Hematopoietic multipotent progenitor cell treated with erythropoietin and hydrocortisone succinate and interleukin-3 and kit ligand, for 17 days (in vitro differentiated cells): ENCODE measurements at places on chromosomes 1 and 21.

DNA sequence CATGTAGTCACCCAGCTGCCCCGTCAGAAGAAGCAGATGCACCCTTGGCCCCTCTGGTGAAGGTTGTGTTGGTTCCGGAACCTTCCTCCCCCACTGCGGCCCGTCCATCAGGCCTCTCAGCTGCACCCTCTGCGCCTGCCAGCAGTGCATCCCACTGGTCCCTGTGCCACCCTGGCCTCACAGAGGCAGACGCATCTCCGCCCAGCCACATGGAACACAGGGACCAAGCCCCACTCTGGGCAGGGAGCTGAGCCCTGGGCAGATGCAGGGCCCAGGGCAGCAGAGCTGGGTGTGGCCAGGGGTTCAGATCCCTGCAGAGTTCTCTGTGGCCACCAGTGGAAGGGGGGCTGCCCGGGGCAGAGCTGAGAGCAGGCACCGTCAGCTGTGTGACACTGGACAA, 50.6 kb downstream of the SLC19A1 start:
- no peak for DNase-seq

- DNase-seq = no peak
Observed at GRCh38 chr1:29804181-29804899, 568.0 kb downstream of the PTPRU start.

DNA sequence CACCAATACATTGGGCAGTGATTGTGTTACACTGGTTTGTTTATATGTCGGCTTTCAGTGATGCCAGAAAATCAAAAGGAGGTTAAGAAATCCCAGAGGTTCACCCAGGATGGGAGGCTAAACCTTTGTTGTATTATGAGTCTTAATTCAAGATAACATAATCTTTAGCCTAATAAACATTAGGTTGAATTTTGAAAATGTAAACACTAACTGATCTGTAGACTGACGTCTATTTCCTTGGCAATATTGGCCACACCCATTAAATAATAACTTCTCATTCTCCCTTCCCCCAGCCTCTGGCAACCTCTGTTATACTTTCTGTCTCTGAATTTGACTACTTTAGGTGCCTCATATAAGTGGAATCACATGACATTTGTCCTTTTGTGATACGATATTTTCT, 238.7 kb downstream of the DISC1 start:
- DNase-seq = no peak

GRCh38 chr1:13873032-13873431, 173.0 kb downstream of the PRDM2 start:
- no peak for DNase-seq

GRCh38 chr21:27062443-27062842, 95.6 kb upstream of the ADAMTS5 start:
- DNase-seq = no peak

GRCh38 chr21:42545317-42545716, 31.7 kb downstream of the SLC37A1 start:
- no peak for DNase-seq

DNA sequence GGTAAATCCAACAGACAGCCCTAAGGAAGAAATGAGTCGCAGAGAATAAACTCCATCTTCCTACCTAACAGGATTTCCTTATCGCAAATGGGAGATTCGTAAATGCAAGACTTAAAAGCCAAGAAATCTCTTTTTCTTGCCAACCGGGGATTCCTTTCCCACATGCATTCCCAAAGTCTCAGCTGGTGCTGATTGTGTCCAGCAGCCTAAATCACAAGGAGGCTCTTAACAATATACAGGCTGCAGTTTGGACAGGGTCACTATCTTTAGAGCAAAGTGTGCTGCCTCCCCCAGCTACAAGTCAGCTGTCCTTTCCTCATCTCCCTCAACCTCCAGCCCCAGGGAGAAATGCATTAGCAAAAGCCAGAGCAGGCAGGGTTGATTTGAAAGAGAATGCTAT, 189.8 kb upstream of the PLXNA2 start:
- DNase-seq = no peak

DNA sequence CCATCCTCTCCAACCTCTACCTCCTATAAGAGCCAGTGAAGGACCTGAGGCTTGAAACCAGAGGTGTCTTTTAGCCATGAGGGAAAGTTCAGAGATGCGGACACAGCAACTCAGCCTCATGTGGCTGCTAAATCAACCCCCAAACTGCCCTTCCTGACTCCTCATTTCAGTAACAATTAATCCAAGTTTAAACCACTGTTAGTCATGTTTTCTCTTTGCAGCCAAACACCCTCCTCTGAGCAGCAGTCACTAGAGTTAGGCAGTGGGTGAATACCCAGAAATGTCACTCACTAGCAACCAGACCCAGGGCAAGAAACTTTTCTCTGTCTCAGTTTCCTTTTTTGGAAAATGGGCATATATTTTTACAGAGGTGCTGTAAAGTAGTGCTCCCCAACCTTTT, 71.2 kb downstream of the KCNJ15 start:
- DNase-seq = no peak

GRCh38 chr21:43775795-43776430, at the start of gene CSTB:
CSTB (minus strand) TSS chr21:43776308; CDS start chr21:43776269, 39 bp downstream.
- DNase-seq = no peak

DNA sequence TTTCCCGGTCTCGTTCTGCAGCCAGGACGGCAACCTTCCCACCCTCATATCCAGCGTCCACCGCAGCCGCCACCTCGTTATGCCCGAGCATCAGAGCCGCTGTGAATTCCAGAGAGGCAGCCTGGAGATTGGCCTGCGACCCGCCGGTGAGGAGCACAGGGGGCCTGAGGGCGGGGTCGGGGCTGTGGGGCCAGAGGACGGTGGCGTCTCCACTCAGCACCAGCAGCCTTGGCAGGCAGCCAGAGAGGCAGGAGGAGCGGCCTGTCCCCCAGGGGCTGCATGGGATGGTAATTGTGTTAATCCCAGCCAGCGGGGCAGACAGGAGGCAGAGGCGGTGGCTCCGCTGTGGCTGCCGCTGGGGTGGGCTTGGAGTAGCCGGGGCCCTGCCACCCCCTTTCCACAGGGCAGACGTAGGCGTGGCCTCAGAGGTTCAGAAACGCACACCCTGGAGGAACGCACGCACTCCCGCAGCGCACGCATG, 12.1 kb downstream of the SAMD11 start:
- DNase-seq = no peak

DNA sequence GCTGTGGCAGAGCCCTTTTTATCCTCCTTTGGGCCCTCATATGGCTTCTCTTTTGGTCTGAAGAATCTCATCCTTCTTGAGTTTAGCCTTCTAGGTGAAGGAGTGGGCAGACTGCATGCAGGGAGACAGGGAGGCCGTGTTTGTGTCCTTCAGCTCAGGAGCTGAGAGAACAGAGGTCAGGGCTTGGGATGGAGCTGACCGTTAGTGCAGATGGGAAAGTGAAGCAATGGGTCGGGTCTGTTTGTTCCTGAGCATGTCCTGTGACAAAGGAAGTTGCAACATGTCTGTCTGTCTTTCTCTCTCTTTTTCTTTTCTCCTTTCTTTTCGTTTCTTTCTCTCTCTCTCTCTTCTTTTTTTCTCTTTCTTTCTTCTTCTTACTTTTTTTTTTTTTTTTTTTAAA, 14.9 kb downstream of the MAPKAPK2 start:
- no peak for DNase-seq

DNA sequence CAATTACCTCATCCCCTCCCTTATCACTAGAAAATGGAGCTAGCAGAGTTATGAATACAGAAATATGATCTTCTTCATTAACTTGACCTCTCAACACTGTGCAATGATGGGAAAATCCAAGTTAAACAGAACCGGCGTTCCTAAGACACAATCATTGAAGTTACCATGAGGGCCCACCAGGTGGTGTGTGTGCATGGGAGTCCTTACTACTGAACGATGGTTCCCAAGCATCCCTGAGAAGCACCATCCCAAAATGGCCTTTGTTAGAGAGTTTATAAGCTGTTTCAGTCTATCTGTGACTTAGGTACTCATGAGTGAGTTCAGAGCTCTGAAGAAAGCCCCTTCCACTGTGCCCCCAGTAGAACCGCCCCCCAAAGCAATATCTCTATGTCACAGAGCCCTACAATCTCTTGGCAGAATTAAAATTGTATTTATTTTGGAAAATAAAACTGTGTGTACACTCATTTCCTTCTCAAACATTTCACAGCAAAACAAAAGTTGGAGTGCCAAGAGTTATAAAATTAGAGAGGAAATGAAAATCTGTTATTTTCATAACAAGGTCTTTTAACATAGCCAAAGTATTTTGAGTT, 56.8 kb downstream of the PLD5 start:
- DNase-seq = no peak

- DNase-seq = no peak
Observed at GRCh38 chr1:25999041-25999800, 1.4 kb upstream of the PAFAH2 start.

DNA sequence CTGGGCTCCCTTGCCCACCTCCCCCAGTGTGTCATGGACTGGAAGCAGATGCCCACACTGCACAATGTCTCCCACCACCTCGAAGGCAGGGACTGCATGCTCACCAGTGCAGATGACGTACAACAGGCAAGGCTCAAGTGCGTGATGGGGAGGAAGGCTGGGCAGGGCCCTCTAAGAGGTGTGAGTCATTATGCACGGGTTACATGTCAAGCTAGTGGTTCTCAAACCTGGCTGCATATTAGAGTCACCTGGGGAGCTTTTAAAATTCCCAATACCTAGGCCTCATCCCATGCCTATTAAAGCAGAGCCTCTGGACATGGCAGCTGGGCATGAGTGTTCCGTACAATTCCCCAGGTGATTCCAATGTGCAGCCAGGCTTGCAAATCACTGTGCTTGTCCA, 137.9 kb upstream of the NGF start:
- DNase-seq = no peak

DNA sequence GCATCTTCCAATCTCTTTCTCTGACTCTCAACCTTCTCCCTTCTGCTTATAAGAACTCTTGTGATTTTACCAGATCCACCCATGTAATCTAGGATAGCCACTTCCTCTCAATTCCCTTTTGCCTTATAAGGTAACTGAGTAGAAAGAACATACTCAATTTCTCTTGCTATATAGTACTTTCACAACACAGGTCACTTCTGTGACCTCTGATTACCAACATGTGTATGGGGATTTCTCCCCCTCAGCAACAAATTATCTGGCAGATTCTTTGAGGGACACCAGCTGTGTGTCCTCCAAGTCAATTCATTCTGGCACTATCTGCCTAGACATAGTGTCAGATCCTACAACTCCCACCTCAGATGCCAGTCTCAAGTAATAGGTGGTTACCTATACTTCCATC, 62.5 kb downstream of the IL23R start:
- no peak for DNase-seq

- no peak for DNase-seq
Observed at GRCh38 chr1:59878370-59878769, 48.2 kb downstream of the CYP2J2 start.

DNA sequence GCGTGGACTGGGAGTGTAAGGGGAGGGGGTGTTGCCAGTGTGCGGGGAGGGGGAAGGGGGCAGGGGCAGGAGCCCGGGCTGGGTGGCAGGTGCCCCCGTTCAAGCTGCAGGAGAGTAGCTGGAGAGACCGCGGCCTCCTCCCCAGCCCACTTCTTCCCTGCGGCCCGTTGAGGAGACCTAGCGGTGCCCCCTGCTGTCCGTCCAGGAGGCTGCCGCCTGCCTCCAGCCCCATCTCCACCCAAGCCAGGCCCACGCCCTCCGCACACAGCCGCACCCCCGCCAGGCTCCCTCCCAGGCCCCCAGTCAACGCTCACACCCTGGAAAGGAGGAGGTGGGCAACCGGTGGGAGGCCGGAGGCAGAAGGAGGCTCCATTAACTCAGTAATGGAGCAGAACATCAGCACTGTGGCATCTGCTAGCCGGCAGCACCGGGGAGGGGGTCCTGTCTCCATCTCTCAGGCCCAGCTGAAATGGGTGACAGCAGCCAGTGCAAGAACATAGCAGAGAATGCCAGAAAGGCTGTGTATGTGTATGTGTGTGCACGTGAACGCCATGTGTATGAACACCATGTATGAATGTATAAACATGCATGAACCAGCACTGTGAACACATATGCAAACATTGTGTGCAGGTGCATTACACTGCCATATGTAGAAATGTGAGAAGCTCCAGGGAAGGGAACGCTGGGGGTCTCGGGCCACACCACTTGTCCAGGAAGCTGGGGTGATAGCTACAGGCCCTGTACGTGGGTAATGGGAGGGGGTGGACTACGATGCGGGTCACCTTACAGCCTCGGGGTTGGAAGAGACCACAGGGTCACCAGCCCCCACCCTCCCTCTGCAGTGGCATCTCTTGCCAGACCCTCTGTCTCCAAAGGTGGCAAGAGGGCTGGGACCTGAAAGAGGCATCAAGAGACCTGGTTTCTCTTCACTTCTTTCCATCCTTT, 84.6 kb downstream of the SYT2 start:
- no peak for DNase-seq

GRCh38 chr1:227038401-227038800, 98.3 kb downstream of the COQ8A start:
- DNase-seq = no peak

- no peak for DNase-seq
Observed at GRCh38 chr1:86972262-86972661, 57.8 kb downstream of the HS2ST1 start.

DNA sequence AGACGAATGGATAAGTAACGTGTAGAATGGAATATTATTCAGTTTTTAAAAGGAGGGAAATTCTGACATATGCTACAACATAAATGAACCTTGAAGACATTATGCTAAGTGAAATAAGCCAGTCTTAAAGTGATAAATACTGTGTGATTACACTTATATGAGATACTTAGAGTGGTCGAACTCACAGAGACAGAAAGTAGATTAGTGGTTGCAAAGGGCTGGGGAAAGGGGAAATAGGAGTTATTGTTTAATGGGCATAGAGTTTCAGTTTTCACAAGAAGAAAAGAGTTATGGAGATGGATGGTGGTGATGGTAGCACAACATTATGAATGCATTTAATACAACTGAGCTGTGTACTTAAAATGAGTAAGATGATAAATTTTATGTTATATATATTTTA, 14.7 kb upstream of the AHCYL1 start:
- DNase-seq = no peak

DNA sequence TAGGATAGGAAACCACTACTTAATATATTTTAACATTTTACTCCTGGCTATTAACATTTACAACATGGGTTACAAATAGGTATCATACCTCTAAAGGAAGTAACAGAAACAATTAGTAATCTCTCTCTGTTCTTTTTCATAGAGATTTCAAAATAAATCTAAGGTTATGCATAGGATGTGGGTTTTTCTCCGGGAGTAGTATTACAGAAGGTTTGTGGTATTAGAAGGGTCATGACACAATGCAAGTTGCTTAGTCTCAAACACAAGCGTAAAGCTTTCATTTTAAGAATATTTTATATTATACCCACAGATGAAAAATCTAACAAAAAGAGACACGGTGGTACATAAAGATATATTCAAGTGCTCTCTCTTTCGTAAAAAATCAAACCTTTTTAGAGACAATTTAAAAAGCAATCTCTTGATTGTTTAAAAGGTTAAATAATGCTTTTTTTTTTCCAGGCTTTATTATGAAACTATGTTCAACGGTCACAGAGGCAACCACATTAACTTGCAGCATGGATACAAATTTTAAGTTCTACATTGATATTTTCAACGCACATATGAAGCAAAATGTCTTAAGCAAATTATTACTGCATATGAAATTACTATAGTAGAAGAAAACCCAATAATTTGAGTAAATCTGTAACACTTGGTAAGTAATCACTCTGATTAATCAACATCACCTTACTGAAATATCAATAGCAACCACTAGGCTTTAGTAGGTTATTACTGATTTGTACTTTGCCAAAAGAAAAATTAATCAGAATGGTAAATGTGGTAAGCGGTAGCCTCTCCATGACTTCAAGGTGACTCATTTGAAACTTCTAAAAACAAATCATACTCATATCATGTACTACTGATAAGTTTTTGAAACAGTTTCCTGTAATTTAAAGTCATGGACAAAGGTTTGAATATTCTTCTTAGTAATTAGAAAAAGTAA, 97.4 kb upstream of the GFI1 start:
- DNase-seq = no peak
